SK-N-SH treated with all-trans-retinoic acid at 6 μM for 48 hours (cell line): ENCODE measurements at places on chromosomes 7 and 10.

DNA sequence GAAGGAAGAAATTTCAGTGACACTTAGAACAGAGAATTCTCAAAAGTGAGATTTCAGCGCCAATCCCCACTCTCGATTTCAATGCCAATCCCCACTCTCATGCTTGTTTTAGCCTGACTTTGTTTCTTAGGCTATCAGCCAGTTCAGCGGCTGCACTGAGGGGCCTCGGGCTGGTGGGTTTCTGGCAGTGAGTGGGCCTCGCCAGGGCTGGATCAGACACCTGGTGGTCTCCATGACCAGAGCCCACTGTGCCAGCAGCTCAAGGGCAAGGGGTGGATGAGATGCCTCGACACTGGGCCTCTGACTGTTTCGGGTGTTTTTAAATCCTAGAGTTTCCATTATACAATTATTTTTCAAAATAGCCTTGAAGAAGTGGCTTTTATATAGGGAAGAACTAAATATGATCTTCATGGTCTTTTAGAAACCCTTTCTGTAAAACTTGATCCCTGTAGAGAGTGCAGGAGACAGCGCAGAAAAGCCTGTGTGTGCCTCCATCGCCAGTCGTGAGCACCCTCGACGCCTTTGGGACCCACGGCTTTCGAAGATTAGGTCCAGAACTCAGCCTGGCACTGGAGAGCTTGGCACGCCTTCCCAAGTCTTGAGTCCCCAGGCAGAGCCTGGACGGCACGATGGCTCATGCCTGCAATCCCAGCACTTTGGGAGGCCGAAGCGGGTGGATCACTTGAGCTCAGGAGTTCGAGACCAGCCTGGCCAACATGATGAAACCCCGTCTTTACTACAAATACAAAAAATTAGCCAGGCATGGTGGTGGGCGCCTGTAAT is 76.2 kb downstream of the INPP5A start:
- ATAC-seq, result no peak

DNA sequence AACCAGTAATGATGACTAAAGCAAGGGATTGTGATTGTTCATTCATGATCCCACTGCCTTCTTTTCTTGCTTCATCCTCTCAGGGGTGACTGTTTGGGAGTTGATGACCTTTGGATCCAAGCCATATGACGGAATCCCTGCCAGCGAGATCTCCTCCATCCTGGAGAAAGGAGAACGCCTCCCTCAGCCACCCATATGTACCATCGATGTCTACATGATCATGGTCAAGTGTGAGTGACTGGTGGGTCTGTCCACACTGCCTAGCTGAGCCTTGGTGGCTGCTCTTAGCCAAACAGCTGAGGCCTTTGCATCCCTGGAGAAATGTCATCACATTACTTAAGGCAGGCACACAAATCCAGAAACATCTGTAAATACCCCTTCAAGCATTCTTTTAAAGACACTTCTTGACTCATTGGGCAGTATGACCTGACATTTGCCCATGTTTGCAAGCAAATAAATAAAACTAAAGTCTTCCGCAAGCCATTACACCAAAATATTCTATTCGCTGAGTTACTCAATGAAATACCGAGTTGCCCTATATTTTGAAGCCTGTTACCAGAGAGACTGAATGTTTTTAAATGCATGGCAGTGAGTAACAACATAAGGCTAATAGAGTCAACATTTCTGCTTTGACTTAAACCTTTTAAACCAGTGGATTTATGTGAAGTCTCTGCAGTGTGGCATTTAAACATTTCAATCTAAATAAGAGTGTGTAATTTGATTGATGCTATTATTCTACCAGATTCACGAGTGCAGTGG is 166.3 kb upstream of the LANCL2 start:
- ATAC-seq, result no peak

DNA sequence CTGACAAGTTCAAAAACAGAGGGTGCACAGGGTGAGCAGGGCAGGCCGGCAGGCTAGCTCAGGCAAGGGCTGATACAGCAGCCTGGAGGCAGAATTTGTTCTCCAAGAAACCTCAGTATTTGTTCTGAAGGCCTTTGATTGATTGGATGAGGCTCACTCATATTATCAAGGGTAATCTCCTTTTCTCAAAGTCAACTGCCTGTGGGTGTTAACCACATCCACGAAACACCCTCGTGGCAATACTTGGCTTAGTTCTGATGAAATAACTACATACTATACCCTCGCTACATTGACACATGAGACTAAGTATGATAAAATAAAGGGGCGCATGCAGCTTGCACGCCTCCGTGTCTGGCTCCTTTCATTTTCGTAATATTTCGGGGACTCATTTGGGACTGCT is 4.4 kb upstream of the PPP2R2D start:
- no peak for ATAC-seq

DNA sequence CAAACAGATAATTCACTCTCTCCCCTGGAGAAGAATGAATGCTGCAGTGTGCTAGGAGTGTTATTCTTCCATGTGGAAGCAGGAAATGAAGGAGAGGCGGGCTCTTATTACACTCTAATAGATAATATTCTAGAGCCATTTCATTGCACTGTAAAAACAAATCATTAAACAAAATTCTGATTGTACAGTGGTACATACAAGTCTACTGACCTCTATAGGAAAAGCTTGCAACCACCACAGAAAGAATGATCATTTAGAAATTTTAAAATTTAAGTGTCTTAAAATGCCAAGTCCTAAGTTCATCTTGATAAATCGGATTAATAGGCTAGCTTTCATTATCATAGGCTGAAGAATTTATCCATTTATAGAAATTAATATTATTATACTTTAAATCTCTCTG is 960.3 kb upstream of the LRRN3 start:
- no peak for ATAC-seq

DNA sequence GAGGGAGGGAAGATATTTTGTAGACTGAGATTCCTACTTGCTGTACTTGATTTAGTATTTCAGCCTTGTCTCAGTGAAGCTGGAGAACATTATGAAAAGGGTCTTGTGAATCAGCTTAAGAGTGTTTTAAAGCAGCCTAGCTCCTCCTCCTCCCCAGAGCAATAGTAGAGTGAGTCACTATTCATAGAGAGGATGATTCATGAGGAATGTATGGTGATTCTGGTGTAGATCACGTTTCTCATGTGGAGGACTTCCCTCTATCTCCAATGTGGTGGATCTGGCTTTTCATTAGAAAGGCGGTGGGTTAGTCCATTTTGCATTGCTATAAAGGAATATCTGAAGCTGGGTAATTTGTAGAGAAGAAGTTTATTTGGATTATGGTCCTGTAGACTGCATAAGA is 340.1 kb upstream of the CHRM2 start:
- ATAC-seq, result no peak

DNA sequence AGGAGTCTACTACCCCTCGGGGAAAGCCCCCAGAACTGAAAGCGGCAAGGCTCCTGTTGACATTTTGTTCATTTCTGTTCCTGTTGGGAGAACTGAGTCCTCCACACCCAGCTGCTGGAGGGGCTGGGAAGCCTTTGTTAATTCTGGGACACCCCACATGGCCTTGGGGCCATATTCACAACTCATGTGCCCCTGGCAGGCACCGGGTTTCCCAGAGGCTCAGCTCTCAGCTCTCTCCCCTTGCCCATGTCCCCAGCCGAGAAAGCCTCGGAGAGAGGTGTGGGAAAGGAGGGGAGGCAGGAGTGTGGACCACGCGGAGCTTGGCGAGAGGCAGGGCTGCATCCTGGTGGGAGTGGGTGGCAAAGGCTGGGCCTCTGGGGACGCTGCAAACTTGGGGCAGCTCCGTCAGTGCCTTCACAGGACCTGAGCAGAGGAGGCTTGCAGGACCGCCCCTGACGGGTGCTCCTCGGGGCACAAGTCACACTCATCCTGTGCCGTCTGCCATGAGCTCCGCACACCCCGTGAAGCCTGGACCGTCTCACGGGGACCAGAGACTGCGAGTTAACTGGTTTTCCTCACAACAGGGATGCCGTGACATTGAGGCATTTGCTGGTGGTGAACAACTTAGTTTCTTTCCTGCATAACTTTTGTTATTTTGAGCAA is 140.9 kb downstream of the DNAJB6 start:
- peak; percentile 31; the same call in 2 of the 3 replicates for ATAC-seq

DNA sequence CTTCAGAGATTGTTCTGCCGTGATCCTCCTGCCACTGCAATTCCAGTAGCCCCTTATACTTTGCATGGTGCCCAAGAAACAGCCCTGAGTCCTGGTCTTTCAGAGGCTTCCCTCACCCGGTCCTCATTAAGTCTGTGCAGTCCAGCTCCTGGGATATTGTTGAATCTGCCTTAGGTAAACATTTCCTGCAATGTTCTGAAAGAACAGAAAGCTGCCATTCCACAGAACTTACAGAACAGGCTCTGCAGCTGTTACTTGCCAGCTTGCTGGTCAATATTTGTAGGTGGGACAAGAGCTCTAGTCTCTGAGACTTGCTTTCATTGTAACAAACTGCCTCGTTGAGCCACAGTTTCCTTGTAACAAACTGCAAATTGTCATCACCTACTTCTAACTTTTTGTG is 115.0 kb upstream of the KIF5B start:
- no peak for ATAC-seq

GRCh38 chr10:15237351-15237750 is 68.9 kb upstream of the NMT2 start:
- peak; percentile 54; the same call in 2 of the 3 replicates for ATAC-seq

- peak; percentile 92 for ATAC-seq
These were observed 87.2 kb upstream of the DUSP5 start for GRCh38 chr10:110410329-110411046.

GRCh38 chr7:112937651-112938415 is 147.6 kb upstream of the TMEM168 start:
- ATAC-seq, result no peak

- no peak for ATAC-seq
These were observed 124.8 kb upstream of the FAM3C start for GRCh38 chr7:121520911-121521310.

GRCh38 chr7:76069238-76069638 is 21.3 kb downstream of the MDH2 start:
- peak; percentile 91 for ATAC-seq

DNA sequence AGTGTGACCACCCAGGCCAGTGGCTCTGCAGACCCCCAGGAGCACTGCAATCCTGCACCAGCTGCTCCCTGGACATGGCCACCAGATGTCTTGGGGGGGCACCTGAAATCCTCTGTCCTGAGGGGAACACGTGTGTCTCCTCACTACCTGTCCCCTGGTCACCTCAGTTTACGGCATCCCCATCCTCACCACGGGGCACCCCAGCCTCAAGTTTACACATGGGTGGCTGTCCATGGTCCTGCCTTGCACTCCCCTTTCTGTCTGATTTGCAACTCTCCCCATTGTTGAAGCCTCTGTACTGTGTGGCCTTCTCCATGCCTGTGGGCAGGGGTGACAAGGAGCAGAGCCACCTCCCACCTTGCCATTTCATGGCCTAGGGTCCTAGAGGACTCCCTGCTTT is 67.2 kb downstream of the RAMP3 start:
- peak; percentile 22; the same call in 1 of the 3 replicates for ATAC-seq

GRCh38 chr10:132464256-132465192 is 67.5 kb downstream of the PWWP2B start:
- ATAC-seq, result no peak
